ENCODE measurements at places on chromosomes 7 and 10.

GRCh38 chr7:106101726-106102125 is 10.4 kb downstream of the SYPL1 start:
- DNase-seq = no peak

DNA sequence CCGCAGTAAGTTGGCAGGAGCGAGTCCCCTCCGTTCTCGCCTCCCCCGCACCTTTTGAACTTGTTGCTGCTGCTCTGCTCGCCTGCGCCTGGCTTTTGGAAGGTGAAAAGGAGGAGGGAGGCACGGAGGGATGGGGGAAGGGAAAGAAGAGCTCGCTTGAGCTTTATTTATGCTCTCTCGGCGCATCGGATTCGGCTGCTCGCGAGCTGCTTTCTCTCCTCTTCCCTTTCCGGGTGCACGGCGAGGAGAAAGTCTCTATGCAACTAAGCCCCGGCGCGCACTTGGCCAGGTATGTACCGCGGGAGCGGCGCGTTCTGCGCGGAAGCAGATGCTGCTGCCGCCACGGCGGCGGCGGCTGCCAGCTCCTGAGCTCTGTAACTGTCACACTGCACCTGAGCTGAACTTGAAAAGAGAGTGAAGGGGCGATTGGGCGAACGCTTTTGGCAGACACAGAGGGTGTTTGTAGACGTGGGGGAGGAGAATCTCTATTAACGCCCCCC is 551 bp downstream of the KCND2 start:
- DNase-seq = no peak

- DNase-seq = no peak
Observed at GRCh38 chr7:134364619-134365037, 47.9 kb upstream of the SLC35B4 start.

- DNase-seq = no peak
Observed at GRCh38 chr7:19561121-19561805, 147.6 kb downstream of the POLR1F start.

- DNase-seq = no peak
Observed at GRCh38 chr10:72738486-72738885, 46.5 kb downstream of the MCU start.
